ENCODE measurements at places on chromosomes 2 and 18.
A peak's percentile ranks its signal among the peaks of the same experiment; 100 is the strongest.

DNA sequence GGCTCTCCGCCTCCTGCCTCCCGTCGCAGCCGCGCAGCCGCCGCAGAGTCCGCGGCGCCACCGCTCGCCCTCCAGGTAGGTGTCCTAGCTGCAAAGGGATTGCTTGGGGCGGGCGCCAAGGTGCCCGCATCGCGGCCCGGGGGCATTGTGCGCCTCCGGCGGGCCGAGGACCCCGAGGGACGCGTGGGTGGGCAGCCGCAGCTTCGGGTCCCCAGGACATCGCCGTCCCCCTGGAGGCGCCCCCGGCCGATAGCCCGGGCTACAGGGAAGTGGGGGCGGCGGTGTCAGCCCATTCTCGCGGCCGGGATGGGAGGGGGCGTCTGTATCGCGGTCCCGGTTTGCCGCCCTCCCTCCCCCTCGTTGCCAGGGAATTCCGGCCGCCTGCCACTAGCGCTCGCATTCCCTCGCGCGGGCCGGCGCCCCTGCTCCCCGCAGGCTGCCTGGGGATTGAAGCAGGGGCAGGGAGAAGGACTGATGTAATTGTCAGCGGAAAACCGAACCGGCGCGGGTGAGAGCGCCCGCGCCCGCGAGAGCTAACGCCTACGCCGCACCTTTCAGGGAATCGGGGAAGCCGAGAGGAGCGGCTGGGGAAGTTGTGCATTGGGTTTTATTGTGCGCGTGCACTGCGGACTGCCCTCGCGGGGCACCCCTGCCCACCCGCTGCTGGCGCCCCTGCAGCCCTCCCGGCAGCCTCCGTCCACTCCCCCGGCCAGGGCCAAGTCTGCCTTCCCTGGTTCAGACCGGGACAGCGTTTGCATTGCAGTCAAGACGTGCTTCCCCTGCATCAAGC is 483 bp downstream of the OSBPL6 start:
- peak; percentile 52 for DNase-seq

DNA sequence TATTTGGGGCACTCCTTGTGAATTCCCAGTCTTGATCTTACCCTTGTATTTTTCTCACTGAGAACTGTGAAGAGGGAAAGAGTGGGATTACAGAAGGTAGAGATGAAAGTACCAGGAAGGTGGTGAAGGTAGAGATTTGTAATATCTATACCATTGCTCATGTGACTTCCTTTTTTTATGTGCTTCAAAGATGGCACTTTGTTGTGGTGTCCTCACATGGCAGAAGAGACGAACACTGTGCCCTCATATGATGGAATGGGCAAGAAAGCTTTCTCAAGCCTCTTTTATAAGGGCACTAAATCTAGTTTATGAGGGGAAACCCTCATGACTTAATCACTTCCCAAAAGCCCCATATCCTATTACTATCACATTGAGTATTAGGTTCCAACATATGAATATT is 28.9 kb upstream of the PPM1B start:
- DNase-seq, result no peak

GRCh38 chr2:160493227-160494028 is at the start of gene RBMS1:
Gene RBMS1, minus strand, starts transcription at chr2:160493807. Its CDS starts 444 bp downstream, at chr2:160493363.
- DNase-seq, result peak; percentile 53

DNA sequence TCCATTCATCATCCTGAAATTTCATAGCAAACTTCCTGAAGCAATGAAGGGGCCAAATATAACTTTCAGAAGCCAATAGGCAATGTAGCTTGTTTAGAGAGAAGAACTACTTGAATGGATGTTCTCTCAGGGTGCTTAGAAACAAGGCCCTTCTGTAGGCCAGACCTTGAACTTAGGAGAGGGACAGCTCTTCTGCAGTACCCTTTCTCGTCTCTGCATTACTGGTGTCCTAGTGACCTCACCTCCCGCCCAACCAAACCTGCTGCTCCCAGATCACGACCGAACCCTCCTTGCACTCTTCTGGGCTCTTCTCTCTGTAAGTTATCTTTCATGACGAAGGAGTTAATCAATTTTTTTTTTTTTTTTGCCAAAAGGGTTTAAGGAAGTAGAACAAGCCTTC is 543.9 kb downstream of the TDRD15 start:
- DNase-seq, result no peak

GRCh38 chr18:74360852-74361655 is 45.4 kb downstream of the C18orf63 start:
- no peak for DNase-seq

DNA sequence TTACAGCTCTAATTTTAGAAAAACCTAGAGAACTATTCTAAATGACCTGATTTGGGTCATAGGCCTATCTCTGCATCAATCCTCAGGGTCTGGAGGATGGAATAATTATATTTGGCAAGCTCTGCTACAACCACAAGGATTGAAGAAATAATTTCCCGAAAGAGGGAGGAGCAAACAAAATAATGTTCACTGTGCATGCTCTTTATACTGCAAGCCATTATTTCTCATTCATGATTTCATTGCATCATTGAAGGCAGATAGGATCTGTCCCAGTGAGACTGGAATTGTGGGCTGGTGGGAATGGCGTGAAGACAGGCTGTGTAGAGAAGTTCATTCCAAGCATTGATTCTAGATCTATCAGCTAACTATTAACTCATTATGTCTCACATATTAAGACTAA is 12.7 kb upstream of the MAPRE2 start:
- no peak for DNase-seq

DNA sequence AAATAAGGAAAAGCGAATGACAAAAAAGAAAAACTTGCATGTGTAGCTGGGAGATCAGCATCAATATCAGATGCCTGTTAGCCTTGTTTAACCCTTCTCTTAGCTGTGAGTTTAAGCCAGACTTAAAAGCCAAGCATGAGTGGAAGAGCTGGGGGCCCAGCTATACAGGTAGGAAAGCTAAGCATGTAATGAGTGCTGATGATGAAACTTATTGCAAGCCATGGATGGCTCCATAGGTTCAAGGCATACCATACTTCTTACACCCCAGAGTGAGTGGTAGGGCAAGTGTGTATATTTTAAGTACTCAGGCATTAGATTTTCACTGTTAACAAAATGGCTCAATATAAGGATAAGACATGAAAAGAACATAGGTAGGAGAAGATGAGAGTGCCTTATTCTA is 28.0 kb downstream of the RBBP8 start:
- no peak for DNase-seq

GRCh38 chr2:8276026-8276425 is 405.8 kb upstream of the ID2 start:
- no peak for DNase-seq

DNA sequence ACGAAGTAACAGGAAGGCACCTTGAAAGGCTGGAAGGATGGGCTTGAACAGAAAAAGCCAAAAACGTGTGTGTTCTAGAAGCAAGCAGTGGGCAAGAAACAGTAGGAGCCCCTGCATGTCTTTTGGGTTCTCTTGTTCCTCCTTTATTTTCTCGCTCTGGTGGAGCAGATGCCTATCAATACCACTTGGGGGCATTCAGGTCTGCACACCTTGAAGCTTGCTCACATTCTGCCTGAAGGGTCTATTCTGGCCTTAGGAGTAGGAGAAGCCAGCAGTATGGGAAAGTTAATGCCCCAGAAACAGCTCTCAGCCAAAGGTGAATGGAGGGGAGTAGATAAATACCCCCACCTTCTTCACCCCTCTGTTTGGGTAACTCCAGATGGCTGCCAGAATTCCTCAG is 204.5 kb downstream of the TXNL1 start:
- no peak for DNase-seq

DNA sequence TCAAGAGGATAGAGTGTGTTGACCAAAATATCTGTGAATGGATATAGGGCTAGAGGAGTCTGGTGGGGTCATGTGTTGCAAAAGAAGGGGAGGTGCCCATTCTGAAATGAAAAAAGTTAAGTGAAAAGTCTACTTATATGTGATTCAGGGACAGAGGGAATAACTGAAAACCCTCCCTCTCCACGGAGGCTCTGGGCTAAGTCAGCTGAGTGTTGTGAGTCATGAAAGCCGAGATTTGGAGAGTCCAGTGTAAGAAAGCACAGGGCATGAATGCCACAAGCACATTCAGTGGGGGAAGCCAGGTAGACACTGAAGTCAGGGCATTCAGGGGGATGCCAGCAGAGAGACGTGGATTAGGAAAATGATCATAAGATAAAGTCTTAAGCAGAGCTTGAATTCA is 871.9 kb downstream of the TSN start:
- no peak for DNase-seq

DNA sequence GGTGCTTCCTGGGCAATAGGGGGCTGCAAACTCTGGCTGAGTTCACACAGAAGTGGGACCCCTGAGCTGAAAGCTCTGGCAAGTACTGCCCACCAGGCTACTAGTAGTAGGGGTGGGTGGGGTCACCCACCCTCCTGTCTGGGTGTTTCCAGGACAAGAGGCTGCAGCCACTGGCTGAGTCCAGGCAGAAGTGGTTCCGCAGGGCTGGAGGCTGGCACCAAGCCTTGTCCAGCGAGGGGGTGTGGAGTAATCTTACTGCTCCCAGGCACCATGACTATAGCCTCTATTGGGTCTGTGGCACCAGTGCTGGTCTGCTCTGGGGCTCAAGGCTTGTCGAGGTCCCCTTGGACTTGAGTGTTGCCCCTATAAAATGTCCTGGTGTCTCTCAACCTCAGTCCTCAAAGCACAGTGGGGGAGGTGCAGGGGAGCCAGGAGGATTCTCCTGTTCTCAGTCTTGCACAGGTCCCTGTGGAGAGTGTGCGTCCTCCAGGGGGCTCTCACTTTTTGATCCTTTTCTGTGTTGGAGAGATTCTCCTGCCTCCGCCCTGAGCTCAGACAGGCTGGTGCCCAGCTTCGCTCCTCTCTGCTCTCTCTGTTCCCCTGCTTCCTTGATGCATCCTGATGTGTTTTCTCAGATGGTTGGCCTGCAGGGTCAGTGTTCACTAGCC is 48.1 kb downstream of the NUP35 start:
- DNase-seq, result no peak

- no peak for DNase-seq
These were observed 117.6 kb downstream of the NEDD4L start for GRCh38 chr18:58161659-58162058.
